ENCODE measurements at places on chromosomes 1 and 21.

DNA sequence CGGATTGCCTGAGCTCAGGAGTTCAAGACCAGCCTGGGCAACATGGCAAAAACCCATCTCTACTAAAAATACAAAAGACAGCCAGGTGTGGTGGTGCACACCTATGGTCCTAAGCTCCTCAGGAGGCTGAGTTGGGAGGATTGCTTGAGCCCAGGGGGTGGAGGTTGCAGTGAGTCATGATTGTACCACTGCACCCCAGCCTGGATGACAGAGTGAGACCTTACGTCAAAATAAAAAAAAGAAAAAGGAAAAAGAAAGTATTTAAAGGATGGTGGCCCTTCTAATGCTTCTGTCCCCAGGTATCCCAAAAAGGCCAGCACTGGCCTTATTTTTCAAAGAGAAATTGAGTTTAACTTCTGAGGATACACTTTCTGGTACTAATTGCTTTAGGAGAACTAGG, 1.7 kb downstream of the IKBKE start:
- no peak for DNase-seq

- no peak for DNase-seq
These were observed 15.1 kb downstream of the CD53 start for GRCh38 chr1:110888049-110888448.

GRCh38 chr1:162072740-162073139, 3.2 kb downstream of the NOS1AP start:
- no peak for DNase-seq

DNA sequence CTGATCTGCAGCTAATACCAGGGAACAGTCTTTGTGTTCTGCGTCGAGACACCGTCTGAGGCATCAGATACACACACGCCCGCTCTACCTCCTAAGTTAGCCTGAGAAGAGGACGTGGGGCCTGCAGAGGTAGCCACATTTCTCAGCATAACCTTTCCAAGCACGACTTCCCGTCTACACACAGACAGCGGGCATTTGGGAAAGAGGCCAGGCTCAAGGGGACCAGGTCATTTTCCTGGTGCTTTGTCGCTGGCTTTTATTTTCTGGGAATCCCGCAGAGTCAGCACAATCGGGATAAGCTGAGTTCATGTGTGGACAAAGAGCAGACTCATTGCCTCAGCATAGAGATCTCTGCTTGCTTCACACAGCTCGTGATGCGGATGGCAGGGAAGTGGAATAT, 72.5 kb upstream of the SMYD2 start:
- DNase-seq = no peak

GRCh38 chr1:6757719-6758435, 27.4 kb upstream of the CAMTA1 start:
- DNase-seq = no peak

All from SK-N-SH (cell line).